Fibroblast of the aortic adventitia (primary cell): ENCODE measurements at places on chromosomes 7 and 10. TPM values are rescaled to one million over a fixed set of nuclear protein-coding genes. Genes with fewer than 3 reads are reported as not detected.

The UPK3B gene
- 0.16 and 0.18 TPM in 2 replicates for total RNA-seq

The TMEM236 gene
- 0.09 and 0.16 TPM in 2 replicates for total RNA-seq

The NEUROD6 gene
- not detected in 2 replicates for total RNA-seq

The LAMB1 gene
- 332 and 467 TPM in 2 replicates for total RNA-seq

The ENO4 gene
- total RNA-seq: 0.27 and 1.4 TPM in 2 replicates

The CYP2C18 gene
- not detected in 2 replicates for total RNA-seq

GRCh38 chr10:97024168-97025073 lies 161.3 kb downstream of the SLIT1 start:
- peak; percentile 92 for DNase-seq

- no peak for DNase-seq
Observed at GRCh38 chr7:80224415-80224814, 89.8 kb downstream of the GNAI1 start.

GRCh38 chr7:137169282-137169698 lies 174.2 kb downstream of the PTN start:
- DNase-seq: peak; percentile 77

DNA sequence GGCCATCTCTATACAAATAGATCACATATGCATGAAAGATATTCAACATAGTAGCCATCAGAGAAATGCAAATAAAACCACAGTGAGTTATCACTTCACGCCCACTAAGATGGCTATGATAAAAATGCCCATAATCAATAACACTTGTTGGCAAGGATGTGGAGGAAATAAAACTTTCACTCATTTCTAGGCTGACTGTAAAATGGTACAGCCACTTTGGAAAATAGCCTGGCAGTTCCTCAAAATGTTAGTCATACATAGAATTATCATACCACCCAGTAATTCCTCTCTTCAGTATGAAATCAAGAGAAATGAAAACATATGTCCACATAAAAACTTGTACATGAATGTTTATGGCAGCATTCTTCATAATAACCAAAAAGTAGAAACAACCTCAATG lies 324.9 kb downstream of the LRRTM3 start:
- no peak for DNase-seq

DNA sequence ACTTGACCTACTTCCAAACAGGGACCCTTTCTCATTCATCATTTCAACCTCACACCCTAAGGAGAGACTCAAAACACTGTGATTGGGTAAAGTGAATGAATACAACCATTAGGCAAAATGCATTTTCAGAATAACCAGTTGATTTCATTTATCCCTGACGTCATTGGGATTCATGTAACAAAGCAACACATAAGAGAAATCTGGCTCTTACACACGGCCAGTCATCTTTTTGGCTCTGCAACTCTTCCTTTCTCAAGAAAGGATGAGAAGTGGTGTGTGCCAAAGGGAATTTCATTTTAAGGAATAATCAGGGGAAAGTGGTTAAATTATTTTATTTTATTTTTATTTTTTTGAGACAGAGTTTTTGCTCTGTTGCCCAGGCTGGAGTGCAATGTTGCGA lies 83.1 kb downstream of the CPVL start:
- DNase-seq: peak; percentile 55

DNA sequence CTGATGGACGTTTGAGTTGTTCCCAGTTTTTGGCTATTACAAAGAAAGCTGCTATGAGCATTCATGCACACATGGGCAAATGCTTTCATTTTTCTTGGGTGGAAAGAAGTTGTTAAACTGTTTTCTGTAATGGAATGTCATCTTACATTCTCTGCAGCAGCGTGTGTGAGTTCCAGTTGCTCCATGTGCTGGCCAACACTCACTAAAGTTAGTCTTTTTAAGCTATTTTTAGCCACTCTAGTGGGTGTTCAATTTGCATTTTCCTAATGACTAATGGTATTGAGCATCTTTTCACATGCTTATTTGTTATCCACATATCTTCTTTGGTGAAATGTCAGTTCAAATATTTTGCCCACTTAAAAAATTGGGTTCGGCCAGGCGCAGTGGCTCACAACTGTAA lies 82.8 kb upstream of the COL13A1 start:
- peak; percentile 38 for DNase-seq

- DNase-seq: no peak
Observed at GRCh38 chr10:123537188-123537961, 128.8 kb upstream of the GPR26 start.

DNA sequence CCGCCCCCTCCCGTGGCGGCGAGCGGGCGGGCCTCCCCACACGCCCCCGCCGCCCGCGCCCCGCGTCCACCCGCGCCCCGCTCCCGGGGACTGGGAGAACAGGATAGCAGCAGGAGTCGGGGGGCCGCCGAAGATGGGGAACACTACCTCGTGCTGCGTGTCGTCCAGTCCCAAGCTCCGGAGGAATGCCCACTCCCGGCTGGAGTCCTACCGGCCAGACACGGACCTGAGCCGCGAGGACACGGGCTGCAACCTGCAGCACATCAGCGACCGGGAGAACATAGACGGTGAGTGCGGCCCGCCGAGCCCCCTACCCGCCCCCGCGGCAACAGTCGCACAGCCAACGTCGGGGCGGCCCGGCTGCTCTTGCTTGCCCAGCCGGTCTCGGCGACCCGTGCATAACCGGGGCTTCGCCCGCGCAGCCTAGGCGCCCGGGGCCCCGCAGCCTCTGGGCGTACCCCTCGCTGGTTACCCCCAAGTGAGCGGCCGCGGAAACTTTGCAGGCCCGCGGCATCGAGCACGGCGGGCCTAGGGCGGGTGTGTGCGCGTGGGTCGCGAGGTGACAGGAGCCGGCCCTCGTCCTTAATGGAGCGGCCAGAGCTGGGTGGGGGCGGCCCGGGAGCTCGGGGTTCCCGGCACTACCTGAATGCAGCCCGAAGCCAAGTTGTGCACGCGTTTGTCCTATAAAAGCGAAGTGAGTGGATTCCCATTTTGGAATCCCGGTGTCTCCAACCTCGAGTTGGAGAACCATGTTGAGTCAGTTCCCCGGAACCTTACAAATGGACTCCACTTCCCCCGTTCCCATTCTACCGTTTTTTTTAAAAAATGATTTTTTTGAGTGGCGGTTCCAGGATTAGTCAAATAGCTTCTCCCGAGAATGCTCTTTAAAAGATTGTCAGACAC lies 863 bp downstream of the CCNY start:
- DNase-seq: no peak
